ENCODE measurements at places on chromosomes 7 and 10.

- no peak for DNase-seq
Observed at GRCh38 chr10:510415-510881, 179.0 kb downstream of the DIP2C start.

DNA sequence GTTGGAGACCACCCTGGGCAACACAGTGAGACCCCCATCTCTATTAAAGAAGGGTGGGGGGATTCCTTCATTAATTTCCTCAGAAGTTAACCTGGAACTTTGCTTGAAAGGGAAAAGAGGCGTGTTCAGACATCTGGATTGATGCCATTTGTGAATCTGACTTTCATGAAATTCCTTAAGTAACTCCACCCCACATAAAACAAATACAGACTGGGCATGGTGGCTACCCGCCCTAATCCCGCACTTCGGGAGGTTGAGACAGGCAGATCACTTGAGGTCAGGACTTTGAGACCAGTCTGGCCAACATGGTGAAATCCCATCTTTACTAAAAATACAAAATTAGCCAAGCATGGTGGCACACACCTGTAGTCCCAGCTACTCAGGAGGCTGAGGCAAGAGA lies 75.0 kb downstream of the EEPD1 start:
- no peak for DNase-seq

DNA sequence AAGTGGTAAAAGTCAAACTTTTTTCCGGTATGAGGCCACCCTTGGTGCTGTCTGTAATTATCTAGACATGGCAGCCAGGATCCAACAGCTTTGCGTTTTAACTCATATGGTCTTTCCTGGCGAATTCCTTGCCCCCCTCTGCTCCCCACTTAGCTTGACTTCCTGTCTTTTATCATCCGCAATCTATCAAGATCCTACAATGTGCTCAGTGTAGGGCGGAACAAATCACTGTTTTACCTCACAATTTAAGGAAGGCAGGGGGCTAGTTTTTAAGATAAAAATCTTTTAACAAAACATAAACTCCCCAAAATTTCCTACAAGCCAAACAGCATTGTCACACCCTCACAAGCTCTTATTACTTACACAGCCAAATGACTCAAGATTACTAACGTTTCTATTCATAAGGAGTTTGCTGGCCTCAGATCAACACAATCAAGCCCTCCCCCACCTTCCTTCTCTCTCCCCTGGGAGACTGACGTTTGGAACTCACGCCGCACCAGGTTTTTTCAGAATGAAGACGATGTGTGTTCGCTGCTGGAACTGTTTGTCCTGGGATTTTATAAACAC lies 1.3 kb upstream of the CDK14 start:
- DNase-seq: no peak

GRCh38 chr10:132816718-132817117 lies 30.8 kb upstream of the NKX6-2 start:
- DNase-seq: no peak

DNA sequence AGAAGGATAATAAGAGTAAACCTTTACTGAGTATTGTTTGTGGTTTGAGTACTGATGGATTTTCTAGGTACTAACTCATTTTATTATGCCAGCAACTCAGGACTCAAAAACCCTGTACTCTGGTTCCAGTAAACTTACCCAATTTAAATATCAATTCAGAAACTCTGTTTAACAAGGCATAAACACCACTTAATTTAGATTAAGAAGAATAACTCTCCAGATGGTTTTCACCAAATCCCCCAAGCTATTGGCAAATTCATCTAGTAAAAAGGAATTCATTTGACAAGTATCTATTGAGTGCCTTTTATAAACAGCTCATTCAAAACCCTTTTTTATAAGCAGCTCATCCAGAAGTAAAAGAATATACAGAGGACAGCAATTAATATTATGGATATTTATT lies 572.4 kb downstream of the PHTF2 start:
- DNase-seq: no peak

- DNase-seq: no peak
Observed at GRCh38 chr10:120789303-120790203, 61.6 kb upstream of the WDR11 start.

DNA sequence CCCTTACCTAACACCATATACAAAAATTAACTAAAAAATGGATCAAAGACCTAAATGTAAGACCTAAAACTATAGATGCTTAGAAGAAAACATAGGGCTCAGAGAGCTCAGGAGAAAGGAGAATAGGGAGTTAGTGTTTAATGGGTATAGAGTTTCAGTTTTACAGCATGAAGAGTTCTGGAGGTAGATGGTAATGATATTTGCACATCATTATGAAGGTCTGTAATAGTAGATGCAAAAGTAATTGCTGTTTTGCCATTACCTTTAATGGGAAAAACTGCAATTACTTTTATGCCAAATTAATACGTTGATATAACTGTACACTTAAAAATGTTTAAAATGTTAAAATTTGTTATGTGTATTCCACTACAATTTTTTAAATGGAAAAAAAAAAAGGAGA lies 39.2 kb upstream of the NANOS1 start:
- no peak for DNase-seq

DNA sequence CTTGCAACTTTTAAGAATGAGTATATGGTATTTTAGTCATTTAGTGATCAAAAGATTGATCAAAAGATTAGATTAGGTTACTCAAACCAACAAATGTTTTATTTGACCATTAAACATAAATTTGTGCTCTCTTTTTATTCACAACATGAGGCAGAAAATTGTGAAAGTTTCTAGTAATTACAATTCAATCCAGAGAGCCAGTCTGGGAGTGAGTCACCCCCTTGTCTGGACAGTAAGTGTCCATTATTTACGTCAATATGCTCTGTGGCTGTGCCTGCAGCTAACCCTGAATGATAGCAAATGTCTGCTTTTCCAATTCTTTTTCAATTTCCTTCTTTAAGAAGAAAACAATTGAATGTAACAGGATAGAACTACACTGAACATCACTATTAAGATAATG lies 27.9 kb downstream of the GNG11 start:
- no peak for DNase-seq

DNA sequence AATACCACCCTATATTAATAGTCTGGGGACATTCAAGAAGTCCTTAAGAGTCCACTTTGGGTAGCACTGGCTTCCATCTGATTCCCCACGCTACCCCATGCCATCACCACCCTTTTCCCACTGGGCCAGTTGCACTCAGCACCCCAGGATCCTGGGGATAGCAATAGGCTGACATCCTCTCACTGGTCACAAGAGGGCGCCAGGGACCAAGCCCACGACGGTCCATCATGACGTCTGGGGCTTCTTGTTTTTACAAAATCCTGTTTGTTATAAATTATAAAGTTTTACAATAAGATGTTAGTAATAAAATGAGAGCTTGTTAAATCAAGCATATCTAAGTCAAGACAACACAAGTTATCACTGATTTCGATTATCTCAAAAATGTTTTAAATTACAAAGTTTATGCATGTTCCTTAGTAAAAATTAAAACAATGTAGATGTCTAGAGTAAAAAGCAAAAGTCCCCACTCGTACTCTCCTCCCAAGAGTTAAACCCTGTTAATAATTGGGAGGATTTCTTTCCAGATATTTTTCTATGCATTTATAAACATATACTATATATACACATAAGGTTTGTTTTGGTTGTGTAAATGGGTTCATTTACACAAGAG lies 15.4 kb downstream of the GPNMB start:
- DNase-seq: peak; percentile 39

- no peak for DNase-seq
Observed at GRCh38 chr10:12909836-12910185, 91.7 kb downstream of the CCDC3 start.

- DNase-seq: no peak
Observed at GRCh38 chr10:45592926-45593325, 79.6 kb downstream of the ZFAND4 start.

- DNase-seq: no peak
Observed at GRCh38 chr10:59672150-59672875, 37.3 kb downstream of the SLC16A9 start.

GRCh38 chr10:80197972-80198916 lies 7.1 kb downstream of the ANXA11 start:
- DNase-seq: no peak

- DNase-seq: no peak
Observed at GRCh38 chr10:76874896-76875295, 762.7 kb downstream of the KCNMA1 start.

DNA sequence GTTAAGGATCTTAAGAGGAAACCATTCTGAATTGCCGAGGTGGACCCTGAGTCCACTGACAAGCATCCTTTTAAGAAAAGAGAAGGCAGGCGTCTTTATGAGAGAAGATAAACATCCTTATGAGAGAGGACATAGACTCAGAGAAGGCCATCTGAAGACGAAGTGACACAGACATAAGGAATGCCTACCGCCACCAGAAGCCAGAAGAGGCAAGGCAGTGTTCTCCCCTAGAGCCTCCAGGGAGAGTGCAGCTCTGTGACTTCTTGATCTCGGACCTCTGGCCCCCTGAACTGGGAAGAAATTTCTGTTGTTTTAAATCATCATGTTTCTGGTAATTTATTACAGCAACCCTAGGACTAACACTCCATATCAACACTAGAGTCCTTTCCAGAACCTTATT lies 25.2 kb upstream of the ING3 start:
- no peak for DNase-seq

GRCh38 chr7:98284335-98285036 lies 3.0 kb downstream of the BRI3 start:
- no peak for DNase-seq

GRCh38 chr10:131905267-131905571 lies 4.4 kb downstream of the PPP2R2D start:
- DNase-seq: no peak

DNA sequence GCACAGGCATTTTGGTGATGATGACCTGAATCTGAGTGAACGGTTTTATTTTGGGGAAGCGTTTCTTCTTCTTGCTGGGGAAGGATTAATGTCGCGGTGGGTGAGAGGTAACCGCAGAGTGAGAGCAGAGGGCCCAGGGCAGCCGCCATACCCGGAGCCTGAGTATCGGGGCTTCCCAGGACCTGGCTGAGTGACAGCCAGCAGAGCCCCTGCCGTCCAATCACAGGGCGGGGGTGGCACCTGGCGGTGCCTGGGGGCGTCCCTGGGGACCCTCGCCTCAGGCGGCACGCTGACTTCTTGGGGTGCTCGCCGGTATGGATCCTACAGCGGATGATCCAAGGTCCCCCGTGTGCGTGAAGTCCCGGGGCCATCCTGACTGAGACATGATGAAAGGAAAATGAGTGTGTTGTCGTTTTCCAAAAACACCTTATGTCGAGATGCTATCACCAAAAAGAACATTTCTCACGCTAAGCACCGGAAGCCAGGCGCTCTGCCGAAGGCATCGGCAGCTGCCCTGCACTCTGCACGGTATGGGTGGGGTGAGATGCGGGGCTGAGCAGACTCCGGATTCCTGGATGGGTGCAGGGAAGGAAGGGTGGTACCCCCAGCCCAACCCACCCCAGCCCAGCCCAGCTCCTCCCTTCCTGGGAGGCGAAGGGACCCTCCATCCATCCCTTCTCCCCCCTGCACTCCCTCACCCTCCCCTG lies 227.9 kb upstream of the SHH start:
- no peak for DNase-seq

GRCh38 chr7:41401833-41402232 lies 301.1 kb downstream of the INHBA start:
- DNase-seq: no peak

- no peak for DNase-seq
Observed at GRCh38 chr10:77746047-77746707, 108.6 kb upstream of the KCNMA1 start.

DNA sequence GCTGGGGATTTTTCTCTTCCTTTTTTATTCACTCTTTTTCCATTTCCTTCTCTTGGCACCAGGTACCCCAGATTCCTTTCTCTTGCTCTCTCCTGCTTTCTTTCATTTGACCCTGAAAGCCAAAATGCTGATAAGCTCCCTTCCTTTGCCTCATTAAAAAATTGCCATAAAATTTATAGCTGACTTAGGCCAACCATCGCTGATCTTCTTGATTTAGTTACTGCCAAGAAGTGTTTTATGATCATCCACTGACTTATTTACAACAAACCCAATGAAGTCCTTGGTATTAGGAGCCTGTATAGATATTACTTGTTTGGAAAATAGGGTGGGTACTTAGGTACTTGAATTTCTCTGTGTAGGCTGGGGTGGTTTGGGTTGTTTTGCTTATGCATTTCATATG lies 173.2 kb upstream of the PHYHIPL start:
- DNase-seq: no peak

GRCh38 chr7:37670436-37670835 lies 13.1 kb upstream of the GPR141 start:
- DNase-seq: no peak

GRCh38 chr10:29849126-29849833 lies 210.1 kb downstream of the JCAD start:
- no peak for DNase-seq

GRCh38 chr7:77310982-77311381 lies 105.2 kb downstream of the GSAP start:
- no peak for DNase-seq

- no peak for DNase-seq
Observed at GRCh38 chr7:30163231-30163894, 28.6 kb downstream of the MTURN start.

- DNase-seq: no peak
Observed at GRCh38 chr7:39252916-39253315, 275.2 kb downstream of the POU6F2 start.

DNA sequence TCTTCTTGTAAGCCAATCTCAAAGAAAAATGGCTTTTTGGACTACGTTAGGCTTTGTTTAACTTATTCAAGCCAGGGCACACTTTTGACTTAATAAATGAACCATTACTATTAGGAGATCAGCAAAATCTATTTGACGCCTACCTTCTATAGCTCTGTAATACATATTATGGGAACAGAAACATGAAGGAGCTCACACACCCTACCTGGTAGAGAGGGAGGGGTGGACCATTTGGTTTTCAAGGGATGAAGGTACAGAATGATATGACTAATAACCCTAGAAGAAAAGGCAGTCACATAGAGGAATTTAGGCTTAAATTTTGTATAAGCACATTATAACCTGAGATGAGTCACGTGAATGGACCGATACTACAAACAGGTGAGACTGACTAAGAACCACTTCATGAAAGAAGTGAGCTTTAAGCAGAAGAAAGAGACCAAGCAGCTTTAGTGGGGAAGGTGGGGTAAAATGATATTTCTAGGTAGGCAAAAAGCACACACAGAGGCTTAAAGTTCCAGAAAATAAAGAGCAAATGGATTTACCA lies 106.8 kb upstream of the CTTNBP2 start:
- DNase-seq: no peak

GRCh38 chr7:101557978-101558741 lies 70.9 kb downstream of the MYL10 start:
- DNase-seq: no peak

- no peak for DNase-seq
Observed at GRCh38 chr10:44463511-44464121, 78.7 kb upstream of the CXCL12 start.

Data from NCI-H446 (cell line).